ENCODE measurements at places on chromosomes 6 and 20. TPM values are rescaled to one million over a fixed set of nuclear protein-coding genes. Genes with fewer than 3 reads are reported as not detected.

FAM184A gene
- total RNA-seq, result 37.3 TPM

- DNase-seq, result no peak
These were observed 41.2 kb downstream of the SLC17A5 start for GRCh38 chr6:73612611-73613010.

- DNase-seq, result peak; percentile 44
These were observed 8.8 kb downstream of the TMEM151B start for GRCh38 chr6:44278774-44279697.

HLA-DOA gene
- 0.16 TPM for total RNA-seq

C6orf52 gene
- 1.7 TPM for total RNA-seq

HLA-DRB5 gene
- not detected for total RNA-seq

GRCh38 chr6:29723262-29723665 is at the start of gene HLA-F:
HLA-F (plus strand) TSS chr6:29723434; CDS start chr6:29723464, 30 bp downstream.
- DNase-seq, result peak; percentile 82
